ENCODE measurements at places on chromosomes 13 and 19. TPM values are rescaled to one million over a fixed set of nuclear protein-coding genes. Genes with fewer than 3 reads are reported as not detected.

GRCh38 chr13:46329624-46330023 lies 57.4 kb downstream of the RUBCNL start:
- H3K4me1 ChIP-seq, result no peaks in the 10 kb centered on the region
- H3K27me3 ChIP-seq, result peaks cover 3% of the 10 kb centered on the region
- no peak overlapping the region for H3K4me3 ChIP-seq

Gene CLDN10
- total RNA-seq, result not detected

DNA sequence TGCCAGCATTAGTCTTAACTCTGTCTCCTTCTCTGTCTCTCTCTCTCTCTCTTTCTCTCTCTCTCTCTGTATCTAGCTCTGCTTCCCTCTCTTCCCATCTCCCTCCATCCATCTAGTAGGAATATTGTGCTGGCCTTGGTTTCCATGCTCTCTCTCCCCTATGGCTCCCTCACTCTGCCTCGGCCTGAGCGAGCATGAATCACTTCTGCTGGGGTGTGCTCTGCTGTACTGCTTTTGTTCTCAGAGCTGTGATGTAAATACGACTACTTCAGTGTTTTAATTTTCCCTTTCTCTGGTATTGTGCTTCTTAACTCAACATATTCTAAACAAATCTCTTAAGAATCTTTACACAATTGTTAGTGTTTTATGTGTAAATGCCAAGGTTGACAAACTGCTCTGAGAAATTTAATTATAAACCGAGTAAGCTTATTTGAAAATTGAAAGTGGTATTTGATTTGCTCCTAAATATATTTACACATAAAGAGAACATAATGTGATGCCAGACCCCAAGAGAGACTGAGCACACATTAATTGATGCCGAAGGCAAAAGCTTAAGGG lies 211.5 kb upstream of the KL start:
- no peak overlapping the region for H3K4me3 ChIP-seq
- H3K27me3 ChIP-seq, result no peaks in the 10 kb centered on the region
- no peak for DNase-seq

Gene SHISA2
- total RNA-seq, result not detected

DNA sequence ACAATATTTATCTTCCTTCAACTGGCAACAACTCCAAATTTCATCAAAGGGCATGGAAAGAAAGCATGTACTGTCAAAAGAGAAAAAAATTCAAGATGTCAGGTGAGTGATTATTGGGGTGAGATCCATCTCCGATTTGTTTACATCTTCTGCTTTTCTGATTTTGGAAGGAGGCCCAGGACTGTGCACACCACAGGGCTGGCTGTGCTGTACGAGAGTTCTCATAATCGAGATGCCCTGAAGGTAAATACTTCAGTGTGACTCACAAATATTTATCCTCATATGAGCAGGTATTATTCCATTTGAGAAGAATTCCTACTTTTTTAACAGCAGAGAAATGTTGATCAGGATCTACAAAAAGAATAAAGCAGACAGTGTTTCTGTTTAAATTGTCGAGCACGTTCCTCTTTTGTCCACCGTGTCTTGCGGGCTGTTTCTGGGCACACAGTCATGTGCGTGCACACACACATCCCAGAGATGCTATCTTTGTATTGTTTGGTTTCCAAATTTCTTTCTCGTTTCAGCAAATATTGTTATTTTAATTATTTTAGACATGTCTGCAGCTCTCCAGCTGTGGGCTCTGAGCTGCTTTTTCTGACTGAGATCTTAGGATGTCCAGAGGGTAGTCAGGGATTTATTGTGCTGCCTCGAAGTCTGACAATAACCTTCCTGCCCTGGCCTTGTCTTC lies 103.8 kb downstream of the KL start:
- H3K4me1 ChIP-seq, result peaks cover 47% of the 10 kb centered on the region
- H3K4me3 ChIP-seq, result no peak overlapping the region
- peaks cover 71% of the 10 kb centered on the region for H3K36me3 ChIP-seq
- DNase-seq, result no peak
- no peaks in the 10 kb centered on the region for H3K27me3 ChIP-seq

GRCh38 chr13:29901710-29902631 lies 51.6 kb upstream of the UBL3 start:
- peak; percentile 81 for DNase-seq
- no peak overlapping the region for H3K27ac ChIP-seq
- H3K27me3 ChIP-seq, result no peaks in the 10 kb centered on the region
- peaks cover 17% of the 10 kb centered on the region for H3K4me1 ChIP-seq

DNA sequence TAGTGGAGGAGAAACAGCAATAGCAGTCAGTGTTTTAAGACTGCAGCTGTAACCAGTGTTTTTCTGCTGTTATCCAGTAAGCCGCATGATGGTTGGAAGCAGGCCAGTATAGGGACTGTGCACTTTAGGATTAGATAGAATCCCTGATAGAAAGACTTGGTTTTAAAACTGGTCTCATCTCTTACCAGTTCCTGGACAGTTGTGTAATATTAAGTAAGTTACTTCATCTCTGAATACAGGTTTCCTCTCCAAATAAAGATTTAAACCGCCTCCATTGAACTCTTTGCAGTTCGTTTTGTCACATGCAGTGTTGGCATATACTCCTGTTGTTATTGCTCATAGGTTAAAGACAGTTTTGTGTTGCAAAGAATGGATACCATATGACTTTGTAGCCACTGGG lies 25.6 kb downstream of the URI1 start:
- H3K27me3 ChIP-seq, result no peaks in the 10 kb centered on the region
- no peak overlapping the region for H3K27ac ChIP-seq
- peak; percentile 17 for DNase-seq
- H3K4me1 ChIP-seq, result peaks cover 77% of the 10 kb centered on the region
- no peaks in the 10 kb centered on the region for H3K36me3 ChIP-seq
- H3K4me3 ChIP-seq, result no peak overlapping the region

Gene EDNRB
- total RNA-seq, result 15.8 TPM

Gene CAPN12
- total RNA-seq, result 6.4 TPM

Gene DNAJC15
- 5.8 TPM for total RNA-seq

Gene ZNF44
- total RNA-seq, result 22.4 TPM

DNA sequence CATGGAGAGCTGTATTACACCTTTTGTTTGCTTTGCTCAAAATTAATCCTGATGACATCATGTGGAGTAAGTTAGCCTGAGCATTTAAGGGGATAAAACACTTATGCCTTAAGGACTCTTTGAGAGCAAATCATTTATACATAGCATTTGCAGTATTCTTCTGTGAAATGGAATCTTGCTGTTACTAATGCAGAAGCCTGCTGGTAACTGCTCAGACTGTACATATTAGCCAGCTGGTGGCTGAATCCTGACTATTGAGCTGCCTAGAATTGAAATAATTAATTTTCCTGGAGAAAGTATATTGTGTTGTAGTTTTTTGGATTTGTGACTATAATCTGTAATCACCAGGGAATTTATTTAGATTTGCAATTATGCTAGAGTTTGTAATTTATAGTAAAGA lies 363.2 kb downstream of the GPC6 start:
- no peaks in the 10 kb centered on the region for H3K4me1 ChIP-seq
- DNase-seq, result no peak
- H3K27me3 ChIP-seq, result no peaks in the 10 kb centered on the region
- no peak overlapping the region for H3K27ac ChIP-seq

DNA sequence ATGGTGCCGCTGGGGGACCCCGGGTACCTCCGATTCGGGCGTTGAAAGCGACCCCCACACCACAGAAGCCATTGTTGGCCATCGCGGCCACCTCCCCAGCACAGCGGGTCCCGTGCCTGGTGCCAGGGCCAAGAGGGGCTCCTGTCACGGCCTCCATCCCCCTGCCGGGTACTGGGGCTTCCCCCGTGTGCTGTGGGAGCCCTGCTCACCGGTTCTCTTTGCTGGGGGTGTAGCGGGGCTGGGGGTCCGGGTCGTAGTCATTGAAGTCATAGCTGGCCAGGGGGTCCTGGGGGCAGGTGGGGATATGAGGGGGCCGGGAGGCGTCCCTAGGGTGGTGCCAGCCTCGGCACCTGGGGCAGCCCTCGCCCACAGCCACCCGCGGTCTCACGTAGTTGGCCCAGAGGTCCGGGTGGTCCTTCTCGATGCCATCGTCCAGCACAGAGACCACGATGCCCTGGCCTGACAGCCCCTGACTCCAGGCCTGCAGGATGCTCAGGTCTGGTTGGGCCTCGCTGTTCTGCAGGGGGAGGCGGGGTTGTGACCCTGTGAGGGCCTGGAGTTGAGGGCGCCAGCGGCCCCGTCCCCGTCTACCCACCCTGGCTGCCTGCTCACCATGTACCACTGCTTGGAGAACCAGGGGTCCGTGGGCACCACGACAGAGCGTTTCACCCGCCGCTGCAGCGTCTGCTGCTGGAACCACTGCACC lies 2.4 kb downstream of the PCSK4 start:
- no peak overlapping the region for H3K27ac ChIP-seq
- peaks cover 6% of the 10 kb centered on the region for H3K27me3 ChIP-seq
- DNase-seq, result peak; percentile 9
- H3K4me3 ChIP-seq, result no peak overlapping the region

GRCh38 chr19:23547816-23548430 lies 139.1 kb downstream of the ZNF675 start:
- no peak overlapping the region for H3K4me3 ChIP-seq
- H3K36me3 ChIP-seq, result no peaks in the 10 kb centered on the region
- DNase-seq, result no peak
- H3K27me3 ChIP-seq, result no peaks in the 10 kb centered on the region

DNA sequence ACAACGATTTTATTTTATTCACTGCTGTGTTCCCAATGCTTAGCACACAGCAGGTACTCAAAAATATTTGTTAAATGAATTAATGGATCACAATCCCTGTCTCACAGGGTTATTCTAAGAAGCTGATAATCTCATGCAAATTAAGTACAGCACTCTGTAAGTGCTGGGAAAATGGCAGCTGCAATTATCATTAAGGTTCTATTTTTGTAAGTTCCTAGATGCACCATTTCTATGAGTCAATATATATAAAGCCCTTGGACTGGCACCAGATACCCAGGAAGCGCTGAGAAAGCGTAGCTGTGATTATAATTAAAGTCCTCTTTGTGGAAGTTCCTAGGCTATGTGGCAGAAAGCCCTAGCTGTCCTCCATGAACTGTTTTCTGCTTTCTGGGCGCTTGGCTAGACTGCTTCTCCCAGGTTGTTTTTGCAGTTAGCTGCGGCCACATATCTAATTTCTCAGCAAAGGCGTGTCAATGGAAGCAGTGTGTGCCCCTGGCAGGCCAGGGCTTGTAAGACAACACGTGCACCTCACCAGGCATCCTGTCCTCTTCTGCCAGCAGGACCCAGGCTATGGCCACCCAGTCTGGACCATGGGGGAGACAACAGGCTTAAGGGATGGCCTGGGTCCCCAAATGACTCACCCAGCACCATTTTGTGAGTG lies 5.2 kb upstream of the SRRM5 start:
- H3K27me3 ChIP-seq, result no peaks in the 10 kb centered on the region
- H3K4me1 ChIP-seq, result no peaks in the 10 kb centered on the region
- DNase-seq, result no peak
- peaks cover 11% of the 10 kb centered on the region for H3K36me3 ChIP-seq
- H3K27ac ChIP-seq, result no peak overlapping the region

Gene LPAR2
- total RNA-seq, result 8.8 TPM

Gene LGALS14
- total RNA-seq, result not detected

Data from stomach (tissue), 19 donors.